ENCODE measurements at places on chromosomes 11 and 22. TPM values are rescaled to one million over a fixed set of nuclear protein-coding genes. Genes with fewer than 3 reads are reported as not detected.

RIMBP3C gene
- not detected for polyA plus RNA-seq

CDCA5 gene
- 6.4 TPM for polyA plus RNA-seq

TMEM223 gene
- polyA plus RNA-seq: 36.1 TPM

DEUP1 gene
- not detected for polyA plus RNA-seq

GRCh38 chr11:127226380-127226779 is 225.8 kb upstream of the KIRREL3 start:
- peak; percentile 57 for DNase-seq
- H3K27ac ChIP-seq: peak overlapping the region; percentile 61
- no peak overlapping the region for H3K4me3 ChIP-seq
- peaks cover 3% of the 10 kb centered on the region for H3K4me1 ChIP-seq
- H3K27me3 ChIP-seq: no peaks in the 10 kb centered on the region

DNA sequence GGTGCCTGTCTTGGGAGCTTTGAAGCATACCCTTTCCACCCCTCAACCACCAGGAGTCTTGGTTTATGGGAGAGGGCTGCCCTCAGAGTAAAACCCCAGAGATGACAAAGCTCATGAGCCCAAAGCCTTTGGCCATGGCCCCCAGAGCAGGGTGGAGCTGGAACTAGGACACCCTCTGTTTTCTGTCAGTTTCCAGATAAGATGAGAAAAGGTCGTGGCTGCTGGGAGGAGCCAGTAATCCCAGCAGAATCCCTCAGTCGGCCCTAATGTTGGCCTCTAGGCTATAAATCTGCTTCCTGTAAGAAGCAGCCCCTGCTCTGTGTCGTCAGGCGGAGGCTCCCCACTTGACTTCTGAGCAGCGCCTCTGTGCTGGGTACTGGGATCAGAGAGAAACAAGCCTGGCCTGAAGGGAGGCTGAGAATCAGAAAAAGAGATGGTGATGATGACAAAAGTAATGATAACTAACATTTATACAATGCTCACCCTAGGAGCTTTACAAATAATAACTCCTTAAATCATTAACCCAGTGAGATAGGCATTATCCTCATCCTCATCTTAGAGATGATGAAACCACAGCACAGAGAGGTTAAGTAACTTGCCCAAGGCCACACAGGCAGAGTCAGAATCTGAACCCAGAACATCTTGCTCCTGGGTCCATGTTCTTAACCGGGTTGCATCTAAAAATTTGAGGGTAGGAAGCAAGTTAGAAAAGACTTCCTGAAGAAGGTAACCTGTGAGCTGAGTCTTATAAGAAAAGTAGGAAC is 471.4 kb downstream of the SOX6 start:
- H3K27ac ChIP-seq: peak overlapping the region; percentile 52
- H3K27me3 ChIP-seq: no peaks in the 10 kb centered on the region
- DNase-seq: peak; percentile 58
- no peak overlapping the region for H3K4me3 ChIP-seq
- H3K4me1 ChIP-seq: peaks cover 34% of the 10 kb centered on the region

DNA sequence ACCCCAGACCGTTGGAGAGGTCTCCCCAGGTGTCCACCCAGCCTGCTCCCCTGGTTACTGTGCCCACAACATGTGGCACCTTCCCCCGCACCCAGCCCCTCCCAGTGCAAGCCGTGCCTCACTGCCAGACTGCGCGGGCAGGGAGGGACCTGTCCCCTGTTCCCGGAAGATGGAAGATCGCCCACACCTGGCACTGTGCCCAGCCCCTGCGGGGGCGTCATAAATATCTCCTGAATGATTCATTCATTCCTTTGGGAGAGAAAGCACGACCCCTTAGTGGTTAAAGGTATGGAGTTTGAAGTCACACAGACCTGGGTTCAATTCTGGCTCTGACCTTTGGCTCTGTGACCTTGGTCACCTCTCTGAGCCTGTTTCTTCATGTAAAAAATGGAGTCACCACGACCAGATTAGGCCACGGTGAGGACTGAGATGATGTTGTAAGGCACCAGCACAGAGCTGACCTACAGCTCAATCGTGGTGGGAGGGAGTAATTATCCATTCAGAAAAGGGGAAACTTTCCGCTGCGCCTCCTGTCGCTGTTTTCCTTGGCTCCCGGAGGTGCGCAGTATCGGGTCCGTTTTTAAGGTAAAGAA is 497 bp upstream of the SYT12 start:
- H3K4me1 ChIP-seq: peaks cover 3% of the 10 kb centered on the region
- peaks cover 33% of the 10 kb centered on the region for H3K27me3 ChIP-seq
- no peaks in the 10 kb centered on the region for H3K36me3 ChIP-seq
- H3K4me3 ChIP-seq: no peak overlapping the region
- no peak overlapping the region for H3K27ac ChIP-seq
- DNase-seq: no peak

DNA sequence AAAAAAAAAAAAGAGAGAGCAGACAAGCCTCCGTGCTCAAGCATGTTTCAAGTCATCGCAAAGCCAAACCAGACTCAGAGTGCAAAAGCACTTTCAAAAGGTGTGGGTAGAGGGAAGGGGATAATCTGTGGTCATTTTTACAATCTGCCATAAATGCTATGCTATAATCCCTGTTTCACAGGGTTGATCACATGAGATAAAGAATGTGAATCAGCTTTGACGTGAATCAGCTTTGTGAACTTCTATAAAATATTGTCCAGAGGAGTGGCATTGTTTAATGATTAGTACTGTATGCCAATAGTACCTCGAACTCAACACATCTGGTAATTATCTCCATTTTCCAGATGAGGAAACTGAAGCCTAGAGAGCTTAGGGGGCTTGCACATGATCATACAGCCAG is 20.0 kb upstream of the POLD3 start:
- no peaks in the 10 kb centered on the region for H3K36me3 ChIP-seq
- H3K4me3 ChIP-seq: no peak overlapping the region
- no peak overlapping the region for H3K27ac ChIP-seq
- no peak for DNase-seq
- H3K4me1 ChIP-seq: no peaks in the 10 kb centered on the region
- no peaks in the 10 kb centered on the region for H3K27me3 ChIP-seq
